ENCODE measurements at places on chromosomes 2 and 18. TPM values are rescaled to one million over a fixed set of nuclear protein-coding genes. Genes with fewer than 3 reads are reported as not detected.
A peak's percentile ranks its signal among the peaks of the same experiment; 100 is the strongest.

DNA sequence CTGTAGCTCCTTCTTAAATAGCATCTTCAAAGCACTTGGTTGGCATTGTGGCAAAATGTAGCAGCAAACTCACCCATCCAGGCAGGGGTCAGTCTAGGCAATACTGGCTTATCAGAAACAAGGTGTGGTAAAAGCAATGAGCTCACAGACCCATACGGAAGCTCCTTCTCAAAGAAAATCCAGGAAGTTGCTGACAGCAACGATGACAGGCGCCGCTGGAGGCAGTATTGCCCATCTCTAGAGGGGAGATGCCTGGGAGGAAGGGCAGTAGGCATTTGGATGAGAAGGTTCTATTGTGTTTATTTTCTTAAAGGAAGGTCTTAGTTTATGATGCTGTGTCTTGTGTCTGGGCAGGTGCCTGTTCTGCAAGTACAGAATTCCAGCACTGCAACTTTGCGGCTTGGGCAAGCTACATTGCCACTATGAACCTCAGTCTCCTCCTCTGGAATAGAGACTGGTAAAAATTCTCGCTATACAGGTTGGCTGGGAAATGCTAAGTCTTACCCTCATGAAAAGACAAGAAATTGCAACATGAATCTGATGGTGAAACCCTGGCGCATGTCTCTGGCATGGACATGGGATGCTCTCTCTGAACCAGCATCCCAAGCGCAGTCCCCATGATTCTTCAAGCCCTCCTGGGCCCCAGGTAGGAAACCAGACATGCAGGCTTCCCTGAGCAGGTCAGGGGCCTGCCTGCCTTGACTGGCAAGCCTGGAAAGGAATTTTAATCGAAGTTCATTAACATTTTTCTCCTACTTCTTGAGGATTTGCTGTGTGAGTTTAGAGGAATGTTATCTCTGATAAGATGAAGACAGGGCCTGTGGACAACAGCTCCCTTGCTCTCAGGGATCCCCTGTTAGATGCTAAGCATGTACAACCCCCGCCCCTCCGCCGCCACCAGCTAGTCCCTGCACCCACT, 156.0 kb downstream of the TFCP2L1 start:
- DNase-seq = peak; percentile 84

DNA sequence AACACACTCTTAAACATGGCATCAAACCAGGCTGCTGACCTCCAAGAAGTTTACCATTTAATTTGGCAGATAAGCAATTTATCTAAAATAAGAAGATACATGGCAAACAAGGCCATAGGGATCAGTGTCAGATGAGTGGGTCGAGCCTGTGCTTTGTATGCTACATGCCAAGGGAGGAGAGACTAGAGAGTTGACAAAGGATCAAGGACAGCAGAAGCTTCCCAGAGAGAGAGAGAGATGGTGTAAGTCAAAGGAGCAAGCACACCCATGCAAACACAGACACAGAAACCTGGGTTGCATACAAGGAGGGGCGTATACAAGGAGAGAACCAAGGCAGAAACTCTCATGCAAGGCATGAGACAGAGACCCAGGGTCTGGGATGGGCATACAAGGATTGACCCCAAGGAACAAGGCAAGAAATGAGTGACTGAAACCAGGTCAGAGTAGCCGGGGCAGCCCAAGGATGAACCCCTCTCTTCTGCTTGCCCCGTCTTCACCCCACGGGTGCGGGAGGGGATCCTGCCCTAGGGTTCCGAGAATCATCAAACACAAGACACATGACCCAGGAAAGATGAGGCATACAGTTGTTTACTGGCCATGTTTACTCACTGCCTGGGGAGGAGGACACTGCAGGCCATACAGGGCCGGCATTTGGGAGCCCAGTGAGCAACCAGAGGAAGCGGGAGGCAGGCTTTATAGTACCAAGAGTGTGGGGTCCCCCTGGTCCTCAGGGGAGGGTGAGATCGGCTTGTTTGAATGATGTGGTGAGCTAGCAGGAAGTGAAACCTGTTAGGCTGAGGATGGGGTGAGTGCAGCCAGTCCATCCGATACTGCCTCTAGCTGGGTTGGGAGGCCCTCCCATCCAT, 529.2 kb upstream of the ID2 start:
- peak; percentile 92 for DNase-seq

Gene SDC1
- 25.1 TPM for total RNA-seq

GRCh38 chr2:232744963-232745362, 31.4 kb downstream of the KCNJ13 start:
- DNase-seq = no peak

- no peak for DNase-seq
Observed at GRCh38 chr2:186592137-186592875, 2.5 kb downstream of the ITGAV start.

DNA sequence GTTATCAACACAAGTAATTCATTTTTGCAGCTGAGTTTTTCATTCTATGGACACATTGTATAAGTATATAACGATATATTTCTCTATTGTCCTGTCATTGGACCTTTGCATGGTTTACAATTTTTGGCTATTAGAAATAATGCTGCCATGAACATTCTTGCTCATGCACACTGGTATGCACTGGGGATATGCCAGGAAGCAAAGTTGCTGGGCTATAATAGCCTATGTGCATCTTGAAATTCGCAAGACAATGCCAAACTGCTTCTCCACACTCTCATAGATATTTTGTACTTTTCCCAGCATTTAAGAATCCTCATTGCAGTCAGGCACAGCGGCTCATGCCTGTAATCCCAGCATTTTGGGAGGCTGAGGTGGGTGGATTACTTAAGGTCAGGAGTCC, 852.6 kb upstream of the ID2 start:
- no peak for DNase-seq

DNA sequence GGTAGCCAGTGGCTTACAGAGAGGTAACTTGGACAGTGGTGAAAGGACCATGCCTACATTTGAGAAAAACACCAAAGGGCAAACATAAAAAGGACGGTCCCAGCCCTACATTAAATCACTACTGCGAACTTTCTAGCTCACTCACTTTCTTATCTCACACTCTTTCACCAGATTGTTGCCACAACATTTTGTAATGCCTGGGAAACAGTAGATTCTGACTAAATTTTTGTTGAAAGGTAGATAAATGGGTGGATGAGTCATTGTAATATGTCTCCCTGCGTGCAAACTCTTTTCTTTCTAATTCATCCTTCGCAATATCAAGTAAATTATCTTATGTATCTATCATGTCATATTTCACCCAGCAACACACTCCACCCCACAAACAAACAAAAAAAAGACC, 192.2 kb downstream of the IRS1 start:
- no peak for DNase-seq

DNA sequence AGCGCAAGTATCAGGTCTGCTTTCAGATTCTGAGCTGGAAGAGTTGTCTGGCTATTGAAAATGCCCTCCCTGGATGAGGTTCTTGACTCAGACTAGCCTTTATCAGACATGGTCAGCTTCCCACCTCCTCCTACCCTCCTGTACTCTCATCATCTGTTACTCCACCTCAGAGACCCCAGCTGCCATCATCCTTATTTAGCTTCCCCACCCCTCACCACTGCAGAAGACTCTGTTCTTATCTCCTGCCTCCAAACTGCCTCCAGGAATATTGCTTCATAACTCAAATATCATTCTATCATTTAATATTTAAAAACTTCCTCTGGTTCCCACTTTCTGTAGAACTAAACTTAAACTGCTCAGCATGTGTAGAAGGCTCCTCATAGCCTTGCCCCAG, 31.1 kb upstream of the PPP3R1 start:
- DNase-seq = no peak

DNA sequence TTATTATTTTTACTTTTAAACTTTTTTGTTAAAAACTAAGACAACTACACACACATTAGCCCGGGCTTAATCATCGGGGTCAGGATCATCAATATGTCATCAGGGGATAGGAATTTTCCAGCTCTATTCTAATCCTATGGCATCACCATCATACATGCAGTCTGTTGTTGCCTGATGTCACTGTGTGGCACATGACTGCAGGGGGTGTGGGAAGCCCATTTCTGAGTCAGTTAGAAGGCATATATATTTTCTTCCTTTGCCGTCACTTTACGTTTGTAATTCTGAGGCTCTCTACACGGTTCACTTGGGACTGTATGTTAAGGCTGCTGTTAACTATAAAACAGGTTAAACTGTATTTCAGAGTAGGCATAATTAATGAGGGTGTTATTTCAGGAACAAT, 144.4 kb upstream of the ITGA6 start:
- DNase-seq = no peak

GRCh38 chr2:30398084-30398873, 48.8 kb upstream of the LCLAT1 start:
- no peak for DNase-seq

- no peak for DNase-seq
Observed at GRCh38 chr2:84395820-84396219, 63.3 kb downstream of the SUCLG1 start.

GRCh38 chr18:46329736-46330246, 225.6 kb downstream of the HAUS1 start:
- no peak for DNase-seq

Gene SERPINB13
- total RNA-seq = not detected

DNA sequence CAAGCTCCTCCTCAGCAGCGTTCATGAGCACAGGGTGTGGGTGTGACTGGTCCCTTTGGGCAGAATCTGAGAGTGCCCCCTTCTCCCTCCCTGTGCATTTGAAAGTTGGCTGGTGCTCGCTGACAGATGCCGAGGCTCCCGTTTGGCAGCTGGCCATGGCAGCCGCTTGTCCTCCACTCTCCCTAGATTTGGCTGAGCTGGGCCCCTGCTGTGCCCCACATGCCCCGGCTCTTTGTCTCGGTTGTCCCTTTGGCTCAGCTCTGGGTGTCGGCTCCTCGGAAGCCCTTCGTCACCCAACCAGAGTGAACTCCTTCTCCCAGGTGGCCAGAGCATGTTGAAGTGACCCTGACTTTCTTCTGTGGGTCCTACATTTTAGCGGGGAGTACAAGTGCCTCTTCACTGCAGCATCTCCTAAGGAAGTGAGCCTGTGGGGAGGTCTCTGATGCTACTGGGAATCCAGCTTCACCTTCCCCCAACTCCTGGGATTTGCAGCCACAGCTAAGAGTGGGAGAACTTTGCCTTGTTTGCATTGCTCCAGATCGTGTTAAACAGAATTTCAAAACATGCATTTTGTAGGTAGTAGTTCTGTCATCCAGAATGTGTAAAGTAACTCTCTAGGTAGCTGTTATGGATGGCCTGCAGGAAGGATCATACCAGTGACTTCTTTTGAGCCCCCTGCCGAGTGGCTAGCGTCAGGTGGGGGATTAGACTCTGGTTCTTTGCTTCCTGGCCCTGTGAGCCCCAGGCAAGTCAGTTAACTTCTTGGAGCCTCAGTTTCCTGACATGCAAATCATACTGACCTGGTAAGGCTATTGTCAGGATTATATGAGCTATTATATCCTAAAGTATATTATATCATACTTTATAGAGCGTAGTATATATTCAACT, 24.2 kb downstream of the HPCAL1 start:
- DNase-seq = no peak

DNA sequence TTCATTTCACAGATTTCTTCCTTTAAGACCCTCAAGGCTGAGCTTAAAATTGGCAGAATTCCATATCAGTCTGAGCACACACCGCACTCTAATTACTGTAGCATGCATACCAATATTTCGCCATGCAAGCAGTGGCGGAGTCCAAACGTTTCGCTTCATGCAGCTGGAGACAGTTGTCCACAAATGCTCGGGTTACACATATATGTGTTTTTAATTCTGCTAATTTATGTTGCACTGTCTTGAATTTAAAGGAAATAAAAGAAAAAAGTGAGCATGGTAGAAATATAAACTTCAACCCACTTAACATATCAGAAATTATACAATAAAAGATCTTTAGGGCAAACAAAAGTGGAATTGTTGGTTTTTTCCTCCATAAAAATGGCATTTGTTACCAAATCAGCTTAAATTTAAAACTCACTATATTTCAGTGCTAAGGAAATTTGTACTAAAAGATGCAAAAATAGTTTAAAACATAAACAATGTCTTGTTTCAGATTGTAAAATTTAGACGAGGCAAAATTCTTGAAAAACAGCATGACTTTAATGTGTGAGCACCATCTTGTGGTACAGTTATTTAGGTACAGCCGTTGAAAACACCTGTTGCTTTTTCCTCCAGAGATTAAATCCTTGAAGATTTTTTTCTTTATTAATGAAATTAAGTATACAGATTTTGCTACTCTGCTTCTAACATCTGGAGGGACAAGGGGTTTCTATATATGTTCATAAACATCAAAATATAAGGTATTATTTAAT, 24.1 kb upstream of the KANSL1L start:
- DNase-seq = peak; percentile 81

- no peak for DNase-seq
Observed at GRCh38 chr2:48719480-48720177, 35.9 kb downstream of the LHCGR start.

- DNase-seq = no peak
Observed at GRCh38 chr18:54359233-54359632, 1.5 kb downstream of the C18orf54 start.

Gene MRO
- 4.9 TPM for total RNA-seq

Gene QPCT
- total RNA-seq = 8.8 TPM

- peak; percentile 49 for DNase-seq
Observed at GRCh38 chr2:86397986-86398385, 43.2 kb upstream of the KDM3A start.

Data from Karpas-422 (cell line).